LoVo (cell line): ENCODE measurements at places on chromosomes 1 and 21.

- no peak for DNase-seq
Observed at GRCh38 chr1:245489838-245490237, 335.1 kb downstream of the KIF26B start.

- no peak for DNase-seq
Observed at GRCh38 chr1:14259191-14259757, 339.2 kb upstream of the KAZN start.

DNA sequence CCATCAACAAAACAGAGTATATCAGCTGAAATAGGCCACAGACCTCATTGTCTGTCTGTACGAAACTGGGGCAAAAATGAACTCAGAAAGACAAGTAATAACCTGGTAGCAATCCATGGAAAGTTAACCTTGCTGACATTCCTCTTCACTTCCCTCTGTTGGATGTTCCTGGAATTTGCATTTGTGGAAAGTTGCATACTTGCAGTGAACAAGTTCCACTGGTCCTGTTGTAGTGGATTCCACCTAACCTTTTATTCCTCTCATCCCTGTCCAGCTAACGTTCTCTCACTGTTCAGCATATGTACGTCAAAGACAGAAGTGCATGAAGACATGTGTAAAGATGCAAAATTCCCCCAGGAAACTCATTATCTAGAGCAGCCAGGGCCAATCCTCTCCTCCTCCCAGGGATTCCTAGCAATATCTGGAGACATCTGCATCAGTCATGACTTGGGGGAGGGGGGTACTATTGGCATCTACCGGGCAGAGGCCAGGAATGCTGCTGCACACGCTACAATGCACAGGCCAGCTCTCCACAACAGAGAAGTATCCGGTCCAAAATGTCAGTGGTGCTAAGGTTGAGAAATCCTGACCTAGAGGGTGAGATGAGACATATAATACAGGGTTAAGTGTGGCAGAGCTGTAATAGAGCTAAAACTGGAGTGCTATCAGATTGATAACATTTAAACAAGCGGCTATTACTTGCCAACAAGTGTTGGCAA is 8.2 kb downstream of the LPAR3 start:
- no peak for DNase-seq

DNA sequence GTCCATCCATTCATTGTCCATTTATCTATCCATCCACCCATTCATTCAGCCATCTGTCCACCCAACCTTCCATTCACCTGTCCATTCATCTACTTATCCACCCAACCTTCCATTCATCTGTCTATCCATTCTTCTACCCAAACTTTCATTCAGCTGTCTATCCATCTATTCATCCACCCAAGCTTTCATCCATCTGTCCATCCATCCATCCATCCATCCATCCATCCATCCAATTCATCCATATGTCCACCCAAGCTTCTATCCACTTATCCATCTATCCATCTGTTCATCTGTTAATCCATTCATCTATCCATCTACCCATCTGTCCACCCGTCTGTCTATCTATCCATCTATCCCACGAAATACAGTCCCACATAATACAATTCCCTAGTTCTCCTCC is 21.6 kb upstream of the MAN1C1 start:
- DNase-seq = no peak

GRCh38 chr1:5910666-5911065 is 81.6 kb downstream of the NPHP4 start:
- DNase-seq = no peak

GRCh38 chr1:165501970-165502348 is 41.8 kb upstream of the LRRC52 start:
- DNase-seq = no peak

DNA sequence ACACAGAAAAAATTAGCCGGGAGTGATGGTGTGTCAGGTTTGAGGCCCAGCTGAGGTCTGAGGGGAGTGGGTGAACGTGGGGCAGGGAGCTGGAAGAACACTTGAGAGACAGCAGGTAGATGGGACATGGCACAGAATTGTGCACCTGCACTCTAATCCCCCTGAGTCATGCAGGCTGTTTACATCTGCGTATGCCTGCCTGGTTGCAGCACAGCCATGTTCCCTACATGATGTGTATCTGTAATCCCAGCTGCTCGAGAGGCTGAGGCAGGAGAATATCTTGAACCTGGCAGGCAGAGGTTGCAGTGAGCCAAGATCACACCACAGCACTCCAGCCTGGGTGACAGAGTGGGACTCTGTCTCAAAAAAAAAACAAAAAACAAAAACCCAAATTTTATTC is 44.8 kb downstream of the ATP5PO start:
- DNase-seq = no peak

DNA sequence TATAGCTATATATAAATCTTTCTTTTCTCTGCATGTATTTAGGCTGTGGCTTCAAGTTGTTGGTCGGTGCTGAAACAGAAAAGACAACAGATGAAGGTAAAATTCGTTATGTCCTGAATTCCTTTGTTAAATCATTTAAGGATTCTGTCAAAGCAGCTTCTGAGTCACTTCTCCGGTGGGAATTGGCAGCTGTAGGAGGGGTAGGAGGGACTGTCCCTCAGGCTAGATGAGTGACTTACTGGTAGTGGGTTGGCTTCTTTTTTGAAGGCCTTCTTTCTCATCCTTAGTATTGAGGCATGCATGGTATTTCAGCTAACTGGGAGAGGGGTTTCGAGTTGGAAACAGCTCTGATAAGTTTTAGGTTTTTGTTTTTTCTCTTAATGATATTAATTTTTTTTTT is 22.1 kb upstream of the NEXN start:
- no peak for DNase-seq

DNA sequence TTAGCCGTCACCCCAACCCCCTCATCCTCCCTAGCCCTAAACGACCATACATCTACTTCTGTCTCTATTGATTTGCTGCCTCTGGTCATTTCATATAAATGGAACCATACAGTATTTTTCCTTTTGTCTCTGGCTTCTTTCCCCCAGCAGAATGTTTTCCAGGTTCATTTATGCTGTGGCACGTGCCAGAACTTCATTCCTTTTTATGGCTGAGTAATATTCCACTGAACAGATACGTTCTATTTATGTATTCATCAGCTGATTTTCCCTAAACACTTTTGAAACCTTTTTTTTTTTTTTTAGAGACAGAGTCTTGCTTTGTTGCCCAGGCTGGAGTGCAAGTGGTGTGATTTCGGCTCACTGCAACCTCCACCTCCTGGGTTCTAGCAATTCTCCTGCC is 181.1 kb downstream of the CAMTA1 start:
- DNase-seq = no peak

- no peak for DNase-seq
Observed at GRCh38 chr1:207164086-207164485, 60.1 kb downstream of the C4BPA start.

DNA sequence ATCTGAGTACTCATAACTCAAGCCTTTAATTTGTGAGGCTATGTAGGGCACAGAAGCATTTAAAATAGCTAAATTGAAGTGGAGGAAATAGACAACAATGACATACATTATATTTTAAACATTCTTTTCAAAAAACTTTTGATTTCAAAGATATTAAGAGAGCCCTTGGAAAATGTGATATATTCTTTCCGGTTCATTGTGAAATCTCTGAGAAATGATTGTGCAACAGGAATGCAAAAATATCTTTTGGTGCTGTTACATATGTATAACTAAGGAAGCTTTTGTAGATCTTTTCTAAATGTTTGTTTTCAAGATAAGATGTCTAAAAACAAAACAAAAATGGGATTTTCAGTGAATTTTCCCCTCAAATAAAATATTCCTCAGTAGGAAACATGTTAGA is 185.2 kb downstream of the LEPR start:
- no peak for DNase-seq

DNA sequence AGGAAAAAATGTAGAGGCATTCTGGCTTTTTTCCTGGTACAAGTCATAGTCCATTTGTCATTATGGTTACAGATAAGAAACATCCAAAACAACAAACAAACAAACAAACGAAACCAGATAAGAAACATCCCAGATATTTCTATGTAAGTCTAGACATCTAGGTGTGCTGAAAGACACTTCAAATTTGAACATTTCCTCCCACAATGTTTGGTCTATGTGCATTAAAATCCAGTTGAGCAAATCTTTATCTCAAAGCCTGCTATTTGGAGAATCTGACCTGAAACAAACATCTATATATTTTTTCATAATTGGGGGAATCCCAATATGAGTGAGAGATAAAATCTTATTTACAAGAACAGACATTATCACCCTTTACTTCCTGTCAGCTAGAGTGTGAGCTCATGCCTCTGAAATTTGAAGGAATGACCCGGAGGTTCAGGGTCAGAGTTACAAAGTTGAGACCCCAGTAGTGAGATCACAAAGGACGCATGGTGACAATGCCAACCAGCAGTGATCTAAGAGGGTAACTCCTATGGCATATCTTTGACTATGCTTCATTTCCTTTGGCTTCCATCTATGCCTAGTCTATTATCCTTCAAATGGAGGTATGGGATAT is 182.9 kb upstream of the ATP1B1 start:
- DNase-seq = no peak

DNA sequence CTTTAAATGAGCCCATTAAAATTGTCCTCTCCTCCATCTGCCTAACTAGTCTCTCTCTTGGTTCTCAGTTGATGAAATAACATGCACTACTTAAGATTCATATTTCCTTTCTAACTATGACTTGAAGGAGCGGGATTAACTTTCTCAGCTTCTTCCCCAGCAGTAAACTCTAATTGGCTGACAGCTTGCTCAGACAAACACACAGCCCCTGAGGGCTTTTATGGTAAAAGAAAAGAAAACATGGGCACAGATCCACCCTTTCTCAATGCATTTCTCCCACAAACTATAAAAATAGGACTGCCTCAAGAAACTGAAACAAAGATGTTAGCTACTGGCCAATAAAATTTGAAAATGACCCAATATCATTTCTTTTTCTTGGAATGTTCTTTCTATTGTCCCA is 703.1 kb downstream of the ADGRL2 start:
- DNase-seq = no peak

DNA sequence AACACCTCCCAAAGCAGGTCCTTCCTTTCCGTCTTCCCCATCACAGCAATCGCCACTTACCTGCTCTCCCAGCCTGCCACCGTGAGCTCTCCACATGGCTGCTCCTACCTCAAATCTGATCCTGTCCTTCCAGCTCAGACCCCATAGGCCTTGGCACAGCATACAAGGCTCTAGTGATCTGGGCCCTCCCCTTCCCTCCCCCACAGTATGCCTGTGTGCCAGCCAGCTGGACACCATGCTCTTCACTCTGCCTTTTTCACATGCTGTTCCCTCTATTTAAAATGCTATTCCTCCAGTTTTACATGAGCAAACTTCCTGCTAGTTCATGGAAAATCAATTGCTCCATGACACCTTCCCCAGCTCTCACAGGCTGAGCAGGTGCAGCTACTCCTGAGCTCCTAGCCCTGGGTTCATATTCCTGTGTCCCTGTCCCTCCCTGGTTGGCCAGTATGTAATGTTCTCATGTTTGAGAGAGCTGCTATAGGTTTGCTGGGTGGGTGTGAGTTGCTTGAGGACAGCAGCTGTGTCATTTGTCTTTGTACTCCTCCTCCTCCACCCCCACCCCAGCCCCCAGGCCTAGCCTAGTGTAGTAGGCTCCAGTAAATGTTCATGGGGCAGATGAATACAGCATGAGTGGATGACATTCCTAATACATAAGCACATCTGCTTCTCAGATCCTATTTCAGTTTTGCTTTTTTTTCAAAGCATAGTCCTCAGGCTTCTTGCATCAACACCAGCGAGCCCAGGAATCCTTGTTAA is 6.3 kb upstream of the TNNT2 start:
- no peak for DNase-seq

DNA sequence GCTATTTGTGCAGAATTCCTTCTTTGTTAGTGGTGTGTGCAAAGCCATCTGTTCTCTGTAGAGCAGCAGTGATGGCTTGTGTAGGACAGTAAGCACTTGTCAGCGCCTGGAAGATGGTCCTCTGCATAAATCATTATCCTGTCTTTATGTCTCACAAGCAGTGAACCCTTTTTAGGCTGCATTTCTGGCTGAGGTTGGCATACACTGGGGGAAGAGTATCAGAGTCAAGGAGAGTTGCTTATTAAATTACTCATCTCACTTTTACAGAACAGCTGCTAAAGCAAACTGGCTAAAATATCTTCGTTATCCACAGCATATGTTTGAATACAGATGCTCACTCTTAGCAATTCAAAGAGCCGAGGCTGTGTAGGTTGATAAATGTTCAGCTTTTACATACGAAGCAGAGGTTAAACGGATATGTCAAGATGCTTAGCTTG is 54.6 kb upstream of the NCAM2 start:
- DNase-seq = no peak

GRCh38 chr1:15012822-15013221 is 140.7 kb upstream of the TMEM51 start:
- DNase-seq = no peak

DNA sequence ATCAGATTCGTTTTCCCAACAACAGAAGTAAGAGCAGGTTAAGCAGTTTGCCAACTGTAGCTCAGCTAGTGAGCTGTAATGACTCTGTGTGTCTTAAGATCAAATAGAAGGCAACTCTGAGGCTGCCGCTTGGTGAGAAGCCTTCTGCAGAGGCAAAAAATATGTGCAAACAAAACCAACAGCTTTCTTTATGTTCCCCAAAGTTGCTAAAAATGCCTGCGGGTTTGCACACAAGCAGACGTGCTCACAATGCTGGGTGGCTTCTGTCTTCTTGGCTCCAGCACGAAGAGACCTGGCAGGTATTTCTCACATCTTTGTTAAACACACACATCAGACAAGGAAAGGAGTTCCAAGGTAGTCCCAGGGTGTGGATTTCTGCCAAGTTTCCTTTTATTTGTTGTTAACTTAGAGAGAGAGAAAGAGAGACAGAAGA is 158.9 kb upstream of the JUN start:
- DNase-seq = no peak

GRCh38 chr1:1449099-1449739 is at the start of gene ATAD3C:
Gene ATAD3C (plus strand): TSS chr1:1449689. CDS start chr1:1450684, 995 bp downstream.
- no peak for DNase-seq

DNA sequence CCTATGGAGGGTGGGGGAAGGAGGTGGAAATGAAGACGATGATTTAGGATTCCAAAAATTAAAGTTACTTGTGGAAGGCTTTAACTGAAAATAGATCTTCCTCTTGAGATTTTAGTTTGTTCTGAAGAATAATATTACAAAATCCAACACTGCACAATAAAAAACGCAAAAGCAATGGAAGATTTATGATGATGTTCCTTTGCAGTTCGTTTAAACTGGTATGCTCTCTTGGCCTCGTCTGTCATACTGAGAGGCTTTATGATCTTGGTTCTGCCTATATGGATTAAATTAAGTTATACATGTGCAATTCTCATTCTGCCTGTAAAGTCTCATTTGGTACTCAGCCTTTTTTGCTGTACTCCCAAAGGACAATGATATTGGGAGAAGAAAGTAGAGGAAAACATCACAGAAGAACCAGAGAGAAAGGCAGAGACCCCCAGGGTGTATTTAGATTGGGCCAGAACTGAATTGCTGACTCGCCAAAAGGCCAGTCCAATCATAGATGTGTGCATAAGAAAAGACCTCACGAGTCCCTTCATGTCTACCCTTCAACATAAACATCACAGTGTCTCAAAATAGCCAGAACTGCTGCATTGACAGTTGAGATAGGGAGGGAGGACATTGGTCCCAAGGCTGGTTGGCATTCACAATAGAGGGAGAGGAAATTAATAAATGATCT is 188.6 kb downstream of the GREM2 start:
- no peak for DNase-seq
